ENCODE measurements at places on chromosomes 11 and 22.
A peak's percentile ranks its signal among the peaks of the same experiment; 100 is the strongest.

GRCh38 chr11:70651031-70651430 is 252.7 kb downstream of the CTTN start:
- no peak for DNase-seq

DNA sequence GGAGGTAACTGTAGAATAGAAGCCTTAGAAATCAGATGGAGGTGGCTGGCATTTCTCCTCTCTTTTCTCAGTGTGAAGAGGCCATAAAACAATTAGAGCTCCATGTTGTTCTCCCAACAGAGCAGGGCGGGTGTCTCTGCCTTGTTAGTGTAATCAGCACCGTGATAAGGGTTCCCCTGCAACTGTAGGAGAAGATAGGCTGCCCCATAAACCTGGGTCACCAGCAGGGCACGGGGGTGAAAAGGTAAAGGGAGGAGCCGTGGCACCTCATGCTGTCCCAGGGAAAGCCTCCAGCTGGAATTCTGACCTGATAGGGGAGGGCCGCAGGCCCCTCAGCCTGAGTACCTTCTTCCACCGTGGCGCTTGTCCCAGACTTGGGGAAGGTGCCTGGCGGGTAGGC is 68.7 kb downstream of the ISX start:
- DNase-seq: no peak

DNA sequence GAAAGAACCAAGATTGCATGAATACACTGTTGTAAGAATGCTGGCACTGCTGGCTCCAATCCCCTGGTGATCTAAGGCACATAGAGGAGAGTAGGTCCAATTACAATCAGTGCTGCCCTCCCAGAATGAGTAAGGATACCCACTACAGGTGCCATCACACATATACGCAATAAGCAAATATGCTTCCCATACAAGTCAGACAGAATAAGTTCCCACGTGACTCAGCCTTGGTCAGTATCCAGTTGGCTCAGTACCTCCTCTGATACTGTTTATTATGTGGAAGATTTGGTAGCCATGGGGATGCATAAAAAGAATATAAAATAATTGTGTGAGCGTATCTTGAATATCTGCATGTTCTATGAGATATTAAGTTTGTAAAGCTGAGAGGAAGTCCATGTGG is 8.9 kb upstream of the OR2D3 start:
- DNase-seq: no peak

DNA sequence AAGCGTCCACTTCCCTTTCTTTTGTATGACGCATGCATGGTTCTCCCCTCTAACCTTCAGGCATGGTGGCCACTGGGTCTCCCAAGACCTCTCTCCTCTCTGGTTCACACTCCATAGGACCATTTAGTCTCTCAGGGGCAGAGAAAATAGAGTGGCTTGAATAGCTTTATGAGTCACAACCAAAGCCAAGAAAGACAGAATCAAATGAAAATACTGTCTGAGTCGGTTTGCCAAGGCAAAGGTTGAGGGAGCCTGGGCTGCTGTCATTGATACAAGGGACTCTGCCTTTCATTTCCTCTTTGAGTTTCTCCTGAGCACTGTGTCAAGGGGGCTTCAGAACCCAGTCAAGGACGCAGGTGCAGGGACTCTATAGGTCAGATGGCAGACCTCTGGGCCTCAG is 44.2 kb downstream of the TENM4 start:
- DNase-seq: no peak

DNA sequence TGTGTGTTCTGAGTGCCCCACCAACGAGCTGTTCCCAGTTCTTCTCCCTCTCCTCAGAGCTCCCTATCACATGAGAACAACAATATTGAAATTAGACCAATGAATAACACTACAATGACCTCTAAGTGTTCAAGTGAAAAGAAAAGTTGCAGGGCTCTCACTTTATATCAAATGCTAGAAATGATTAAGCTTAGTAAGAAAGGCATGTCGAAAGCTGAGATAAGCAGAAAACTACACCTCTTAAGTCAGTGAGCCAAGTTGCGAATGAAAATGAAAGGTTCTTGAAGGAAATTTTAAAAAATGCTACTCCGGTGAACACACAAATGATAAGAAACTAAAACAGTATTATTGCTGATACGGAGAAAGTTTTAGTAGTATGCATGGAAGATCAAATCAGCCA is 199.8 kb downstream of the GUCY1A2 start:
- DNase-seq: no peak

DNA sequence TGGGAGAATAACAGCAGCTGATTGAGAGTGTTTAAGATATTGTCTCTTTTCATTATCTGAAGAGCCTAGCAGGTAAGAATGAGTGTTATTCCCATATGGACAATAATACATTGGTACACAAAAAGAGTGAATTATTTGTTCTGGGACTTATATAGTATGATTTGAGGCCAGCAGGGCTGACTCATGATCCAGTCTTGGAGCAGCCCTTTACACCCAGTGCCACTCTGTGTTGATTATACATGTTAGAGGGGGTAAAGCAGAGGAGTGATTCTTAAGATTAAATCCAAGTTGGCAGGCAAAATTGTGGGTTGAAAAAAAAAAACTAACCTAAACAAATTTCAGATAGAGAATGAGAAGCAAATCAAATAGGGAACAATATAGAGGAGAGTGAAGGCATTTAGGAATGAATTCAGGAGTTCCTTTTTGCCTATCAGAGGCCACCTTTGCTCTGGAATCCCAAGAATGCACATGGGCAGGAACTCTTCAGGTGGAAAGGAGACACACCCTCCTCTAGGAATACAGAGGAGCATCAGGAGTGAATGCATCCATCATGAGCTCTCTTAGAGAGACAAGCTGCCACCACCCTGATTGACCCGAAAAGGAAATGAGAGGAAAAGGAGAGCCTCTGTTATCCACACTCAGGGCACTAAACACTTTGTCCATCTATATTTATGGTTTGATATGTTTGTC is 19.2 kb upstream of the MRGPRX1 start:
- DNase-seq: no peak

- no peak for DNase-seq
Measured at GRCh38 chr11:63911440-63911839, 5.5 kb downstream of the RCOR2 start.

- DNase-seq: no peak
Measured at GRCh38 chr11:115659061-115659963, 155.1 kb upstream of the CADM1 start.

- no peak for DNase-seq
Measured at GRCh38 chr11:86415026-86415425, 40.3 kb downstream of the CCDC81 start.

GRCh38 chr11:28826807-28827206 is 718.6 kb downstream of the METTL15 start:
- DNase-seq: no peak

- no peak for DNase-seq
Measured at GRCh38 chr22:20862540-20862939, 3.7 kb downstream of the SNAP29 start.

DNA sequence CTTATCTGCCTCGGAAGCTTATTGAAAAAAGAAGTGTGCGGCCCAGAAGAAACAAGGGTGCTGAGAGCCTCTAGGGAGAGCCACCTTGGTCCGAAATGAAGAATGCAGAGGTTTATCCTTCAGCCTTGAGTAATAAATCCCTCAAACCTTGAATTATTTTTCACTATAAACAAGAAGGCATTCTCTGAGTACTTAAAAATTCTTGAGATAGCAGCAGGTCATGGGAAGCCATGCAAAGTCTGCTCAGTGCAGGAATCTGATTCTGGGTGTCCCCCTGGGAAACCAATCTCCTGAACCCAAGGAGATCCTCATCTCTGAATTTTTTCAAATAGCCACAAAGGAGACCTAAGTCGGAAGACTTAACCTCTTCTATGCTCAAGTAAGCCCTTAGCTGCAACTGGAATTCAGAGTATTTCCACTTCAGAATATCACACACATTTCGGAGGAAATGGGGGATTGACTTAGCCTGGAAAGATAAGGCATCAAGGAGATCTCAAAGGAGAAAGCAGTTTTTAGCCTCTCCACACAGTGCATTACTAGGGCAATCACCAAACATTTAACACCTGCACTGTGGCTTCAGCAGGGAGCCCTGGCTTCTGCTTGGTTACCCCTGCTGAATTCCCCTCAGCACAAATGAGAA is 365.0 kb downstream of the ETS1 start:
- DNase-seq: no peak

DNA sequence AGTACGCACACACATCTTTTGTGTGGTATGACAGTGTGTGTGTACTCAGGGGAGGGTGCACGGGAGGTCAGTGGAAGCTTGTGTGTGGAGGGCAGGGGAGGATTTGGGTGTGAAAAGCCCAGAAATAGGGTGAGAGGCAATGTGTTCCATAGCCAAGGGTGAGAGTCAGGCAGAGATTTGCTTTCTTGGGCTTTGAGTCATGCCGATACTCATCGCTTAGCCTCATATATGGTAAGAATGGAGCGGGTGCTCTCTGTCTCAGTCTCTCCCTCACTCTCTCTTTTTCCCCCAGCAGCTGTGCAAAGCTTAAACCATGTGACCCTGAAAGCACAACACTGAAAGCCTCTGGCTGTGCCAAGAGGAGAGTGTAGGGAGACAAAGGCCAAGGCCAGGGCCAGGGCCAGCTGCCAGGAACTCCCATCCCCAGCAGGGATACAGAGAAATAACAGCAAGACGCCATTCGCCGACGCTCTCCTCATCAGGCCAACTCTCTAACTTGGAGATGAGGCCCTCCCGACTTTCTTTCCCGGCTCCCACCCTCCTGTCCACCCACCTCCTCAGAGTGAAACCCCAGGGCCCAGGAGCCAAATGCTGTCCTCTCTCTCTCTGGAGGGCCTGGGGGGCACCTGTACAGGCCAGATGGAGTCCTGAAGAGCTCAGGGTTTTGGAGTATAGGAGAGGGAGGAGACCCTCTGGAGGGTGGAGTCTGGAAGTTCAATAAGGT is 20.3 kb upstream of the MICAL3 start:
- peak; percentile 83 for DNase-seq

DNA sequence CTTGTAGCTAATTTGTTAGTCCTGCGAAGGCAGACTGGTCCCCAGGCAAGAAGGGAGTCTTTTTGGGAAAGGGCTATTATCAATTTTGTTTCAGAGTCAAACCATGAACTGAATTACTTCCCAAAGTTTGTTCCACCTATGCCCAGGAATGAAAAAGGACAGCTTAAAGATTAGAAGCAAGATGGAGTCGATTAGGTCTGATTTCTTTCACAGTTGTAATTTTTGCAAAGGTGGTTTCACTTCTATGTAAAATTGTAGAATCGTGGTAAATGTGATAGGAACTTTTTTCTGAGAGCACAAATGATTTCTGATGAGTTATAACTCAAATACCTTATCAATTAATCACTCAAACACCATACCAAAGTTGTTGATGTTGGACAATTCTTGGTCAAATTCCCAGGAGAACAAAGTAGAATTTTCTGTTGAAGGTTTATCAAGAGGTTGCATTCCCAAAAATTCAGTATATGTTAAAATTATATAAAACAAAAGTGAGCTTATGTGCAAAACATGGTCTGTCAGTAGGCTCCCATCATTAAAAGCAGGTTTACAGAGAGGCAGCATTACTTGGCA is 2.9 kb upstream of the CTSC start:
- no peak for DNase-seq

- no peak for DNase-seq
Measured at GRCh38 chr22:37141476-37141875, 8.2 kb downstream of the IL2RB start.

Measured in NCI-H345 (cell line).